ENCODE measurements at places on chromosomes 11 and 22.

DNA sequence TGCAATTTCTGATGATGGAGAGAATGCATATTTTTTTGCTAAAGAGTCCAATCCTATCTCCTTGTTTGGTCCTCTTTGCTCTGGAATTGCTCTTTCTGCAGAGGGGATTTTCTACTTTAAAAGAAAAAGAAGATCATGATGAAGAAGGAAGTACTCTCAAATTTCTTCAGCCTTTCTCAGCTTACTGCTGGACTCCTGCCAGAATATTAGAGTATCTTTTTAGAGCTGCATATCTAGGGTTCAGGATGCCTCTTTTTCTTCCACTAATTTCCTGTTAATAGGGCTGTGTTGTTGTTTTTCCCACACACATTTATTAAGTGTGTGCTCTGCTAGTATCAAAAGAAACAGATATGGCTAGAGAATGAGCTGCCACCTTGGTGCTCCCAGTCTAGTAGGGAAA is 18.2 kb downstream of the UBASH3B start:
- DNase-seq = no peak

DNA sequence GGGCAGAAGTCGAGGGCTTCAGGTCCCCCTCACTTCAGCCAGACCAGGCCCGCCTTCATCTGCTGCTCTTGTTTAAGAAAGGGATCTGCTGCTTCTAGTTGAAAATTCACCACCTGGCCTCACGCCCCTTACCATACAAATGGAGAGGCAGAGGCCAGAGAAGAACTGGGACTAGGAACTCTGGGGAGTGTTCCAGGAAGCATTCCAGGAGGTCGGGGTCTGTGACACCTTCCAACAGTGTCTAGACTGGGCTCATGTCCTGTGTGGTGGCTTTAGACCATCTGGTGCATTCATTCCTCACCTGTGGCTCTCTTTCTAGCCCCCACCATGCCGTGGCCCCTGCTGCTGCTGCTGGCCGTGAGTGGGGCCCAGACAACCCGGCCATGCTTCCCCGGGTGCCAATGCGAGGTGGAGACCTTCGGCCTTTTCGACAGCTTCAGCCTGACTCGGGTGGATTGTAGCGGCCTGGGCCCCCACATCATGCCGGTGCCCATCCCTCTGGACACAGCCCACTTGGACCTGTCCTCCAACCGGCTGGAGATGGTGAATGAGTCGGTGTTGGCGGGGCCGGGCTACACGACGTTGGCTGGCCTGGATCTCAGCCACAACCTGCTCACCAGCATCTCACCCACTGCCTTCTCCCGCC is 12.3 kb downstream of the TSKU start:
- no peak for DNase-seq

- no peak for DNase-seq
Observed at GRCh38 chr11:95937358-95937757, 13.5 kb upstream of the MTMR2 start.

- DNase-seq = no peak
Observed at GRCh38 chr11:84564180-84564866, 1062.8 kb downstream of the DLG2 start.

DNA sequence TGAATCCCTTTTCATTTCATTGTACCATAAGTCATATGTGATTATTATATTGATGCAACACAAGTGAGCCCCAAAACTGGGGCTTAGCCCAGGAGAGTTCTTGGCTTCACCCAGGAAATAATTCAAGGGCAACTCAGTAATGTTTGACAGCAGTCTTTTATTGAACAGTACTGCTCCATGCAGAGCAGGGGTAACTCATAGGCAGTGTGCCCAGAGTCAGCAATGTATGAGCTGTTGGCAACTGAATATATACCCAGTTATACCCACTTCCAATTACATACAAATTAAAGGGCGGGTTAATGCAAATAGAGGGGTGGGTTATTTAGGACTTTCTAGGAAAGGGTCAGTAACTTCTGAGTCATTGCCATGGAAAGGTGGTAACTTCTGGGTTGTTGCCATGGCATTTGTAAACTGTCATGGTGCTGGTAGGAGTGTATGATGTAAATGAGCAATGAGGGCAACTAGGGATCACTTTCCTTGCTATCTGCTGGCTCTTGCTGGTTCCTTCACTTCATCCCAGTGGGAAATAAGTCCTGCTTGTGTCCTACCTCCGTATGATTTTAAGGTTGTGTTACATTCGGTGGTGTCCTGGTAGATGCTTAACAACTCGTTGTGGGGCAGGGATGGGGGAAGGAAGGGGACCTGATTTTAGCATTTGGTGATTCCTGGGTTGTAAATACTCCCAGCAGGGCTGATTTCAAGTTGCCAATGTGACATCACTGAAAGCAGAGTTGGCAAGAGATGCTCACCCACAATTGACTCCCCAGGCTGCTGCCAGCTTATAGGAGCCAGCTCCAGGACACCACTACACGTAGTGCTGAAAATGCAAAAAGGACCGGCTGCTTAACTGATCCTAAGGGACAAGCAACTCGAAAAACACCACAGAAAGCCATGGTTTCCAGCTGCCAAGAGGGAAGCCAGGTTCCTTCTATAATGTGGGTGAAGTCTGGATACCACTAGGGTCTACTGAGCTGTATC is 70.1 kb downstream of the SYT9 start:
- no peak for DNase-seq
